HuH-7 (cell line): ENCODE measurements at places on chromosomes 1 and 21.

DNA sequence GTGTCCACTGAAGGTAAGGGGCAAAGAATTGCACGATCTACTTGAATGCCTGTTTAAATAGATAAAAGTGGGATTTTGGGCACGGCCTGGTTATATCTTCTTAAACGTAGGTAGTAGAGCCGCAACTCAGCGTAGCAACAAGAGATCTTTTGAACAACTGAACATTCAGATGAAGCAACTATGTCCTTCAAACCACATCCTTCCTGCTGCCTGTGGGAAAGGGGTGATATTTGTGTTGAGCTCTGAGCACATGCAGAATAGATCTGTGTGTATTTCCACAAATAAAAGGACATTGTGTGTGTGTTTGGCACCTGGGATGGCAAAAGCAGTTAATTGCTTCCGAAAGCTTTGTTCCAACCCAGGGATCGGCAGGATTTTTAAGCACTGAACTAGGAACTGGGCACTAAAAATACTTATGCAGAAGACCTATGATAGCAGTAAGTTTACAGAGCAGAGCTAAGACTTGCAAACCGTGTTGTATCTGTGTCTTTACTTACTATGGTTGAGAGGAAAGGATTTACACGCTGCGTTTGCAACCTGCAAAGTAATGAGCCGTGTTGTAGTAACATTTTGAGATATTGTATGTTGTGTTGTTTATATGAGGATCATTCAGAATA lies 333.4 kb downstream of the CHRM3 start:
- DNase-seq, result no peak

DNA sequence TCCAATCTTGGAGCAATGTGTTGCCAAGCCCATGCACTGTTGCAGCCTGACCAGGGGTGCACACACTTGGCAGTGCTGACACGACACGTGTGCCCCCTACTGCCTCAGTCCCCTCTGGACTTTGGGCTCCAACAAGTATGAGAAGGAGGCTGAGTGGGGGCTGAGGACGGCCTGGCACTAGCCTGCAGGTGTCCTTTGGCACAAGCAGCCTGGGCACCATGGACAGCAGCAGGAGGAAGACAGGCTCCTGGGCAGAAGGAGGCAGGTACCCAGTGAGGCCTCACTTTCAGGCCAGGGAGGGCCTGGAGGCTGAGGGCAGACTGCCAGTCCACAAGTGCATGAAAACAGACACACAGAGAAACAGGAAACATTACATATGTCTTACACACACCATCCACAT lies 1702.9 kb upstream of the B3GALT2 start:
- no peak for DNase-seq

- DNase-seq, result no peak
Observed at GRCh38 chr1:213535679-213536078, 452.1 kb upstream of the PROX1 start.

GRCh38 chr1:109341944-109342930 lies 35.4 kb upstream of the MYBPHL start:
- no peak for DNase-seq

DNA sequence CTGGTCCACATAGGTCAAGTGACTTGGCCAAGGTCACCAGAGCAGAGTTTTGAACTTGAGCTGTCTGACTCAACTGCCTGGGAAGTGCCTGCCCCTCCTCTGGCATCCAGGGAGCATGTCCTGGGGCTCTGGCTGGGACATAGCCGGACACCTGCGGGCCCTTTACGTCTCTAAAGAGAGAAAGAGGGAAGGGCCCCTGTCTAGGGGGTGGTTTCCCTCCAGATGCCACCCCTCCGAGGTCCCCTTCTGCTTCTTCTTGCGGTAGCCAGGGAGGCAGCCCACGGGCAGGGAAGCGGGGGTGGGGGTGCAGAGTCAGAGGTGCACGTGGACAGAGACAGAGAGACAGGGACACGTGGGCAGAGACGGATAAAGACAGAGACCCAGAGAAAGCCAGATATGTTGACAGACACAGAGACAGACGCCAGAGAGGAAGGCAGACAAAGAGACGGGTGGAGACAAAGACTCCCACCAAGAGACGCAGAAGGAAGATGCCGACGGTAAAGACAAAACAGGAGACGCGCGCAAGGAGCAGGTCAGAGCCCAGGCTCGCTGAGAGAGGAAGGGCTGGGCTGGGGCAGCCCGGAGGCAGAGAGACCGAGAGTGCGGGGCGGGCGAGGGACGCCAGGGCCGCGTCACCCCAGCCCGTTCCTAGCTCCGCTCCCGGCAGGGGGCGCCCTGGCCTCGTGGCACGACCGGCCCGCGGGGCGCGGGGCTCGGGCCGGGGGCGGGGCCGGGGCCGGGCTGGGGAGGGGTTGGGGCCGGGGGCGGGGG lies 458 bp upstream of the ALPL start:
- DNase-seq, result peak; percentile 84

GRCh38 chr1:29687601-29688244 lies 451.4 kb downstream of the PTPRU start:
- no peak for DNase-seq

DNA sequence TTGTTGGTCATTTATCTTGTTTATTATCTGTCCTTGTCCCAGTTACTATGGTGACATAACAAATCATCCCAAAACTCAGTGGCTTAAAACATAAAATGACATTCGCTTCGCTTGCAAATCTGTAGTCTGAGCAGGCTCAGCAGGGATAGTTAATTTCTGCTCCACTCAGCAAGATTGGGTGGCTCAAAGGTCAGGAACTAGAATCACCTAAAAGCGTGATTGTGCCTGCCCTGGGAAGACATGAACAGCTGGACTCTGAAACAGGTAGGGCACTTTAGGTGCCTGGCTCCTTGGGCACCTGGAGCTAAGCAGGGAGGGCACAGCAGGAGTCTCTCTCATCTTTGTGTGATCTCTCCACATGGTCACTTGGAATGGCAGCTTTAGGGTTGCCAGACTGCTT lies 14.7 kb upstream of the TRAF3IP3 start:
- DNase-seq, result no peak

GRCh38 chr21:38819051-38819718 lies 13.5 kb downstream of the ETS2 start:
- DNase-seq, result no peak

DNA sequence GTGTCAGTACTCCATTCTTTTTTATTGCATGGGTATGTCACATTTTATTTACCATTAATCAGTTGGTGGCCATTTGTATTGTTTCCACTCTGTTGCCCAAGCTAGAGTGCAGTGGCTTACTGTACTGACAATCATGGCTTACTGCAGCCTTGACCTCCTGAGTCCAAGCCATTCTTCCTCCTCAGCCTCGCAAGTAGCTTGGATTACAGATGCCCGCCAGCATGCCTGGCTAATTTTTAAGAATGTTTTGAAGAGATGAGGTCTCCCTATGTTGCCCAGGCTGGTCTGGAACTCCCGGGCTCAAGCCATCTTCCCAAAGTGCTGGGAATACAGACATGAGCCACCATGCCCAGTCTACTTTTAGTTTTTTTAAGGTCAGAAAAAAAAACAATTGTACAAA lies 813 bp upstream of the SFT2D2 start:
- DNase-seq, result no peak

DNA sequence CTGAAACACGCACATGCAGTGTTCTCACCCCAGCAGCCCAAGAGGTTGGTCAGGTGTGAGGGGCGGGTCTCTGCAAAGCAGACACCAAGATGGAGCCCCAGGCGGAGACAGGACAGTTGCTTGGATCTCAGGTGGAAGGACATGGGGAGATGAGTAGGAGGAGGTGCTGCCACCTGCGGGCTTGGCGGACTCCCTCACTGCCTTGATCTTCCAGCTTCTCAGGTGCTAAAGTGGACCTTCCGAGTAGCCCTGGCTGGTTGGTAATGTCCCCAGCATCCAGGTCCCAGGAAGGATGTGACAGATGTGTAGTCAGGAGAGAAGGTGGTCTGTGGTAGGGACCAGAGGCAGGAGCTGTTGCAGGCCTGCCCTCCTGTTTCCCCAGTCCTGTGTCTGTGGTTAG lies 114.1 kb downstream of the AJAP1 start:
- no peak for DNase-seq

DNA sequence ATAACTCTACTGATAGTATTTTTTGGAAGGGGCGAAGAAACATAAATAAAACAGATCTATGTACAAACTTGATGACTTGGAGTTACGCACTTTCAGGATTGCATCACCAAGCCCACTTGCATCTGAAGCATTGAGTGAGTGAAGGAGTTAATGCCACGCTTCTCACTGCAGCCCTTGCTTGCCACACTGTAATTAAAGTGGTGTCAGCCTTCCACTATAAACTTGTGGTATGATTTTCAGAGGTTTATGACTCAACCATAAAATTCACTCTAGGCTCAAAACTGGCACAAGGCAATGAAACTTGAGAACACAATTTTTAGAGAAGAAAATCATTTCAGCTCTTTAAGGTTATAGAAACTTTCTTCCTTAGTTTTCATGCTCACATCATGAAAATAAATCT lies 93.9 kb upstream of the PRMT6 start:
- DNase-seq, result no peak

- DNase-seq, result no peak
Observed at GRCh38 chr1:1357871-1358432, 403 bp downstream of the MXRA8 start.

DNA sequence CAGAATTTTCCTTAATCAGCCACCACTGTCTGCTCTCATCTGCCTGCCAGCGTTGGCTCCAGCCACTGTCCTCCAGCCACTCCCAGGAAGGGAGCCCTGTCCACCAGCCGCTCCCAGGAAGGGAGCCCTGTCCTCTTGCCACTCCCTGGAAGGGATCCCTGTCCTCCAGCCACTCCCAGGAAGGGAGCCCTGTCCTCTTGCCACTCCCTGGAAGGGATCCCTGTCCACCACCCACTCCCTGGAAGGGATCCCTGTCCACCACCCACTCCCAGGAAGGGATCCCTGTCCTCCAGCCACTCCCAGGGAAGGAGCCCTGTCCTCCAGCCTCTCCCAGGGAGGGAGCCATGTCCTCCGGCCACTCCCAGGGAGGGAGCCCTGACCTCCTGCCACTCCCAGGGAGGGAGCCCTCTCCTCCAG lies 726.5 kb downstream of the PTPRU start:
- DNase-seq, result no peak

DNA sequence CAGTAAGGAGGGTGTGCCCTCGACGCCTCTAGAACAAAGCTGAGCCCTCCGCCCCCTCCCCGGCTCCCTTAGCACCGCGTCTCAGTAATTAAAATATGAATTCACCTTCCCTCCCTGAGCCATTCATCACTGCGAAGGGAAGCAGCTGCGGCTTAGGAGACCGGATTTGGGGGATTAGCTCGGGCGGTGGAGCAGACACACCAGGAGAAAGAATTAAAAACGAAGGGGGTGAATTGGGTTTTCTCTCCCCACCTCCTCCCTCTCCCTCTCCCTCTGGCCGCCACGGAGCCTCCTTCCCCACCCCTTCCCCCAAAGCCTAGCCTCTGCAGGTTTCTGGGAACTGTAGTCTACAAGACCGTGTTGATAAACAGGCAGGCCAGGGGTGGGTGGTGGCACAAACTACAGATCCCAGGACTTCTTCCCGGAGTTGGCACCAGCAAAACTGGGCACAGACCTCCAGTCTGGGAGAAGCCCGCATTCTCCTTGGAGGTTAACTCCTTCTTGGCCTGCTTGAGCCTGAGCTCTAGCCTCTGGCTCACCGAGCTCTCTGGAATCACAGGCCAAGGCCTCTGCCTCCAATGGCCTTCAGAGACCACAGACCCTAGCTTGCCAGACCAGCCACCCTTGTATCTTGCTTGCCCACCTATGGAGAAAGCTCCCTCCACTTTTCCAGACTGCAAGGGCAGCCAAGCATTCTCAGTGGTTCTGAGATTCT lies 10.8 kb downstream of the BLACAT1 start:
- DNase-seq, result no peak

DNA sequence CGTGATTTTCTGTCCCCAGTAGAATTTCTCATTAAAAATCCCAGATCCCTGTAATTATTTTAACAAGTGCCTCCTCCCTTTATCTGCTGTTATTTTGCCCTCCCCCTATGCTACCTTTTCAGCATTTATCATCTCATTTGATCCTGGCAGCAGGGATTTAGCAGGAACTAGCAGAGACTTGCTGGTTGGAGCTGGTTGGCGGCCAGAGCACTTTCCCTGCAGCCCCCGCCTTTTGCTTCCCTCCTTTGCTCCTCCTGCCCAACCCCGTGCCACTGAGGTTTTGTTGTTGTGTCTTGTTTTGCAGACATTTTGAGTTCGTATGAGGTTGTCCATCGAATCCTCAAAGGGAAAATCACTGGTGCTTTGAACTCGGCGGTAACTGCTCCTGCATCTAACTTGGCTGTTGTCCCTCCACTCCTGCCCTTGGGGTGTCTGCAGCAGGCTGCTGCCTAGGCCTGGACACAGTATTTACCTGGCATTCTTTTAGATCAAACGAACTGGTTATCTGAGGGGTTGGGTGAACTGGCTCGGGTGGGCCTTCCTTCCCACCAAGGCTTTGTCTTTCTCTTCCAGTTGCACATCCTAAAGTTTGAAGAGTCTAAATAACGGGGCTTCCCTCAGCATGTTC lies 11.2 kb downstream of the UBE2Q1 start:
- DNase-seq, result no peak

DNA sequence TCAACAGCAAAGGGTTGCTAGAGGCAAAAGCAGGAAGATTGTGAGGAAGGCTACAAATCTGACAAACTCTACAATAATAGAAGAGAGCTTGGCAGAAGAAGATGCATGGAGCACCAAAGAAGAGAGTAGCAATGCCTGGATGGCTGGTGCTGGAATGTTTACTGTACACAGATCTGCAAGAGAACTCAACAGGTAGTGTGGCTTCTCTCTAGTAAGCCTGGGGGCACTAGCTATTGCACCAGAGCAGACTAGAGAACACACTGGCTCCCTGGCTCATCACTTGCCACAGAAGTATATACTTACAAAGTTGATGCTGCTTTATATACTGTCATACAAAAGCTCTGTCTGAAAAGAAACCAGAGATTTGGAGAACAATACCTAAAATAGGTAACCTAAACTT lies 475.0 kb upstream of the NCAM2 start:
- DNase-seq, result no peak

DNA sequence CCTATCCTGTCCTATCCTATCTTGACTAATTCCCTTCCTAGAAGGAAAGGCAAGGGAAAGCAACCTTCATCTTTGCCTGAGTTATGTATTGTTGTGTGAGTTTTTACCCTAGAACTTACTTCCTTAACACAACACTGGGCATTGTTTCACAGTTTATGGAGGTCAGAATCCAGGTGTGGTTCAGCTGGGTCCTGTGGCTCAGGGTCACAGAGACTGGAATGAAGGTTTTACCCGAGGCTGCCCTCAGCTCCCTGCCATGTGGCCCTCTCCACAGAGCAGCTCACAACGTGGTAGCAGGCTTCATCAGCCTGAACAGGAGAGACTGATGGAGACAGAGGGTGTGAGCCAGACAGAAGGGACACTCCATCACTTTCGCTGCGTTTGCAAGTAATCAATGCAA lies 140.5 kb downstream of the FCRL5 start:
- no peak for DNase-seq

GRCh38 chr1:22709227-22709626 lies 1.4 kb upstream of the EPHB2 start:
- no peak for DNase-seq

DNA sequence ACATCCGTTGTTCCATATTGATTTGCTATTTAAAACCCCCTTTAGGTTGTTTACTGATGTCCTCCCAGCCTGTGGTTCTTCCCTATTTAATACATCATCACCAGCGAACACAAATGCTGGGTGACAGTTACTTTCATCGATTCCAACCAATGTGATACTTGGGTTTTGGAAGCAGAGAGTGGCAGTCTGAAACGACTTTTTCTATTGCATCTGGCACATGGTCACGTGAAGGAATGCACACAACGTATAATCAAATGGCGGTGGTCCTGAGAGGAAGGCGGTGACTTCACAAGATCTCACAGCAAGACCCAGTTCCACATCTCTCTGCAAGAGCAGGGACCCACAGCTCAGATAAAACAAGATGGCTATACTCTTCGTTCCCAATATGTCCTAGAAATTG lies 213.9 kb downstream of the DSCAM start:
- DNase-seq, result no peak

GRCh38 chr1:59690171-59690930 lies 124.4 kb upstream of the HOOK1 start:
- no peak for DNase-seq
